ENCODE measurements at places on chromosomes 3 and 15.

GRCh38 chr3:195570344-195570743 lies 13.4 kb downstream of the APOD start:
- H3K4me3 ChIP-seq: no peak overlapping the region
- H3K27me3 ChIP-seq: peaks cover 6% of the 10 kb centered on the region
- H3K27ac ChIP-seq: no peak overlapping the region
- H3K4me1 ChIP-seq: no peaks in the 10 kb centered on the region
- peaks cover 7% of the 10 kb centered on the region for H3K36me3 ChIP-seq

- no peak for DNase-seq
- H3K4me1 ChIP-seq: no peaks in the 10 kb centered on the region
- H3K36me3 ChIP-seq: no peaks in the 10 kb centered on the region
- no peak overlapping the region for H3K27ac ChIP-seq
- no peak overlapping the region for H3K4me3 ChIP-seq
Measured at GRCh38 chr15:57205996-57206395, 170.3 kb upstream of the CGNL1 start.

GRCh38 chr3:148932972-148933371 lies 58.4 kb upstream of the GYG1 start:
- no peaks in the 10 kb centered on the region for H3K27me3 ChIP-seq
- no peak overlapping the region for H3K27ac ChIP-seq
- no peak for DNase-seq
- no peaks in the 10 kb centered on the region for H3K36me3 ChIP-seq

DNA sequence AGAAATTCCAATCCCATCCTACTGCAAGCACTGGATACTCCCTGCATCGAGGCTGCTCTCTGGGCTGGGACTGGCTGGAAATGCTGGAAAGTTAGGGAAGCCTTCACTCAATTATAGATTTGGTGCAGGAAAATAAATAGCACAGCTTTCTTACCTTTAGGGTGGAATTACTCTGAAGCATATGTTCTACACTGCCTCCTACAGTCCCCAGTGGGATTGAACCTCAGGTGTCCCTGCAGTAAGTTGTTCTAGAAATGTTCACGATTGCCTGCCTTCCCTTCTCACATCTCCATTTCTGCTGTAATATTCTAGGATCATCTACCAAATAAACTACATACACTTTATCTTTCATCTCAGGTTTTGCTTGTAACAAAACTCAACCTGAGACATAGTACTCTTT lies 536.7 kb upstream of the LMCD1 start:
- no peak overlapping the region for H3K27ac ChIP-seq
- no peak overlapping the region for H3K4me3 ChIP-seq
- no peak for DNase-seq
- no peaks in the 10 kb centered on the region for H3K36me3 ChIP-seq

- no peak overlapping the region for H3K4me3 ChIP-seq
- DNase-seq: no peak
- no peak overlapping the region for H3K27ac ChIP-seq
- H3K27me3 ChIP-seq: no peaks in the 10 kb centered on the region
- no peaks in the 10 kb centered on the region for H3K36me3 ChIP-seq
Measured at GRCh38 chr15:52028431-52029093, 9.5 kb downstream of the MAPK6 start.

GRCh38 chr3:140456974-140457373 lies 220.9 kb upstream of the TRIM42 start:
- no peak for DNase-seq
- H3K27ac ChIP-seq: no peak overlapping the region
- no peak overlapping the region for H3K4me3 ChIP-seq
- H3K36me3 ChIP-seq: no peaks in the 10 kb centered on the region
- no peaks in the 10 kb centered on the region for H3K4me1 ChIP-seq
- H3K27me3 ChIP-seq: no peaks in the 10 kb centered on the region

DNA sequence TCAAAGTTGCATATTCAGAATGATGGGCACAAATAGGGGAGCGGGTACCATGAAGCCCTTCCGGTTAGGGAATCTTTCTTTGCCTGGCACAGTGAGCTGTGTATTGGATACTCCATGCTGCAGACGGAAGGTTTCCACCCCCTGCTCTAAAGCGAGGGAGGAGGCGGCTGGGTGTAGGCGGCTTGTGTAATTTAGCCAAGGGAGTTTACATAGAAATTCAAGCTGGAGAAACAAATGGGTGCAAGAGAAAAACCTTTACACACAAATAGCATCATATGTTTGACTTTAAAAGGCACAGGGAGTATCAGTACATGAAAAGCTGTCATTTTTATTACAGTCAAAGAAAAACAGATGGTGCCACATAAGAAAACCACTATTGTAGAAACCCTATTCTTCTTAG lies 59.3 kb upstream of the ADCY5 start:
- H3K4me3 ChIP-seq: no peak overlapping the region
- no peaks in the 10 kb centered on the region for H3K4me1 ChIP-seq
- H3K27me3 ChIP-seq: no peaks in the 10 kb centered on the region
- DNase-seq: no peak
- H3K27ac ChIP-seq: no peak overlapping the region

- DNase-seq: no peak
- H3K4me1 ChIP-seq: no peaks in the 10 kb centered on the region
- no peak overlapping the region for H3K4me3 ChIP-seq
- no peaks in the 10 kb centered on the region for H3K36me3 ChIP-seq
Measured at GRCh38 chr15:42073418-42073817, 20.9 kb downstream of the PLA2G4D start.

GRCh38 chr3:445960-446359 lies 249.4 kb downstream of the CHL1 start:
- no peak overlapping the region for H3K27ac ChIP-seq
- no peaks in the 10 kb centered on the region for H3K4me1 ChIP-seq
- no peak overlapping the region for H3K4me3 ChIP-seq
- DNase-seq: no peak
- H3K36me3 ChIP-seq: no peaks in the 10 kb centered on the region

DNA sequence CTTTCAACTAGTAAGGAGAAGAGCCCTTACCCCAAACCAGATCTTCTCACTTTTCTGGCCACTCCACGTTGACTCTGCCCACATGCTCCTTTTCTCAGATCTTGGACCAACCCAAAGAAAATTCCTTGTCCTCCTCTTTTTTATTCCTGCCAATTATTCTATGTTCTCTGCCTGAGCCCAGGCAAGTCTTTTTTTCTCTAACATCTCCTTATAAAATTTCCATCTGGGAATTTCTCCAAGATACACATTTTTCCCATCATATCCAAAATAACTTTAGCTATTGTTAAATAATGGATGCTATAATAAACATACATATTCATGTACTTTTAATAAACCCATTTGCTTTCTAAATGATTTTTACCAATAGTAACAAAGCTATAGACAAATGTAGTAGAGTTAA lies 726.0 kb upstream of the ZNF385D start:
- no peaks in the 10 kb centered on the region for H3K36me3 ChIP-seq
- H3K27me3 ChIP-seq: no peaks in the 10 kb centered on the region
- H3K4me3 ChIP-seq: no peak overlapping the region
- no peak overlapping the region for H3K27ac ChIP-seq

GRCh38 chr3:134180761-134181160 lies 69.9 kb downstream of the RYK start:
- H3K27ac ChIP-seq: no peak overlapping the region
- no peak for DNase-seq
- no peaks in the 10 kb centered on the region for H3K4me1 ChIP-seq
- H3K36me3 ChIP-seq: peaks cover 35% of the 10 kb centered on the region
- H3K4me3 ChIP-seq: no peak overlapping the region

DNA sequence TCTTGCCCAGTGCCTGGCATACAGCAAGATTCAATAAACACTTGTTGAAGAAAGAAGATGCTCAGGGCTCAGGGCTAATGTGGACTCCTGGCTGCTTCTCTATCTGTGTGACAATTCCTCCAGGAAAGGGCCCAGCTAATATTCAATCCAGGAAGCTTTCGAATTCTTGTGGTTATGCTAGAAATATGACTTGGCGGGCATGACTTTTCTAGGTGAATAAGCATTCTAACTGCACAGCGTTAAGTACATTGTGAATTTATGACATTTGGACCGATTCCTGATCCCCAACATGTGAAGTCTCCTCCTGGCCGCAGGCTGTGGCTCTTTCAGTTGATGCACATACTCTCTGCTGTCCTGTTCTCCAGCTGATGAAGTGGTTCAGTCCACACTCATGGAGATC lies 117.0 kb downstream of the IMPG2 start:
- no peak overlapping the region for H3K27ac ChIP-seq
- no peak for DNase-seq
- H3K27me3 ChIP-seq: no peaks in the 10 kb centered on the region
- H3K36me3 ChIP-seq: no peaks in the 10 kb centered on the region

DNA sequence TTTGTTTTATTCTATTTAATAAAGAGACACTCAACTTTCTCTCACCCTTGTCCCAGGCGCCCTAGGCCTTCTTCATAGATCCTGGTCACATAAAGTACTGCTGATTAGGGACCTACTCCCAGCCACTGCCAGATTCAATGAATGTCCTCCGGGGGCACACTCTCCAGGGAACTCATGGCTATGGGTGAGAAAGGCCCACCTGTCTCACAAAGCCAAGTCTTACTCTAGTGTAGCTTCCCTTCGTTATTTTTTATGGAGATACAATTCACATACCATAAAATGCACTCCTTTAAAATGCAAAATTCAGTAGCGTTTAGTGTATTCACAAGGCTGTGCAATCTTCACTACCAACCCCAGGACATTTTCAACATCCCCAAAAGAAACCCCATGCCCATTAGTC lies 87.8 kb downstream of the ADCY5 start:
- no peaks in the 10 kb centered on the region for H3K36me3 ChIP-seq
- no peaks in the 10 kb centered on the region for H3K4me1 ChIP-seq
- H3K27me3 ChIP-seq: no peaks in the 10 kb centered on the region
- no peak overlapping the region for H3K27ac ChIP-seq

GRCh38 chr3:149277331-149277813 lies 55.7 kb upstream of the CP start:
- peaks cover 19% of the 10 kb centered on the region for H3K4me1 ChIP-seq
- H3K36me3 ChIP-seq: no peaks in the 10 kb centered on the region
- no peaks in the 10 kb centered on the region for H3K27me3 ChIP-seq
- no peak for DNase-seq
- peak overlapping the region; percentile 71 for H3K27ac ChIP-seq

DNA sequence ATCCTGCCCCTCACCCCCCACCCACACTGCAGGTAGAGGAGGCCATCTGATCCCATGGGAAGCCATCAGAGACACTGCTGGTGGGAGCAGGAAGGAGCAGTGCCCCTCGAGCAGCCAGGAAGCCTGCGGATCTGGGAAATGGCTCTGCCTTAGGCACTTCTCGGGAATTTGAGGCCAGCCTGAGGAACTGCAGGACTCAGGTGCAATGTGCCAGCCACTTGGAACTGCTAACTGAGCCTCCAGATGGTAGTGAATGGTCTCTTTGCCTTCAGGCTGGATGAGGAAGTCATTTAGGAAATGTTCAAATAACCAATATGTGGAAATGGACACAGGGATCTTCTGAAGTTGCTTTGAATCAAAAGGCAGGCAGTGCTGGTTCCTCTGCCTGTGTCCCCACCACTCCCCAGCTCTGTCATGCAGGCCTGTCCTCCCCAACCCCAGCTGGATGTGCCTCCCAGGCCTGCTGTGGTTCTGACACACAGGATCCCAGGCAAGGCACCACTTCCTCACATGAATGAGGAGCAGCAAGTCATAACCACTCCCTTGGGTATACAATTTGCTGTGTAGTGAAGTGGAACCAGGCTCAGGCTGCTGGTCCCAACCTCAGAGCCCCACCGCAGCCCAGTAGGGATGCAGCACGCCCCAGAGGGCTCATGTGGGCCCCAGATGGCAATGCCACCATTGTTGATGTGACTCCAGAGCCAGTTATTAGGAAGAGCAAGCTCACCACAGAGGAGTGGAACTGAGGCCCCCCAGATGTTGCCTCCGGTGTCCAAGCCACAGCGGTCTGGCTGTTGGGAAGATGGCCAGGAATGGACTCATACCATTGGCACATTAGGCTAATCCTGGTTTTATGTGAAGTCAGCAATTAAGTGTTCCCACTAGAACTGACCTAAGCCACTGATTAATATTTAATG lies 46.5 kb upstream of the LIMD1 start:
- peak overlapping the region; percentile 53 for H3K27ac ChIP-seq
- no peaks in the 10 kb centered on the region for H3K27me3 ChIP-seq
- no peak for DNase-seq

- H3K27ac ChIP-seq: no peak overlapping the region
- no peak overlapping the region for H3K4me3 ChIP-seq
- H3K36me3 ChIP-seq: peaks cover 19% of the 10 kb centered on the region
- H3K4me1 ChIP-seq: peaks cover 18% of the 10 kb centered on the region
- DNase-seq: no peak
- no peaks in the 10 kb centered on the region for H3K27me3 ChIP-seq
Measured at GRCh38 chr15:41798607-41799487, 24.6 kb downstream of the MAPKBP1 start.

GRCh38 chr3:120350401-120350941 lies 1.3 kb upstream of the LRRC58 start:
- no peaks in the 10 kb centered on the region for H3K36me3 ChIP-seq
- H3K27me3 ChIP-seq: no peaks in the 10 kb centered on the region
- peaks cover 38% of the 10 kb centered on the region for H3K4me1 ChIP-seq
- H3K4me3 ChIP-seq: peak overlapping the region; percentile 76
- peak overlapping the region; percentile 92 for H3K27ac ChIP-seq

- H3K36me3 ChIP-seq: no peaks in the 10 kb centered on the region
- no peak overlapping the region for H3K4me3 ChIP-seq
- H3K4me1 ChIP-seq: no peaks in the 10 kb centered on the region
Measured at GRCh38 chr3:78919021-78919755, 848.6 kb downstream of the ROBO1 start.

- H3K36me3 ChIP-seq: no peaks in the 10 kb centered on the region
- no peak overlapping the region for H3K27ac ChIP-seq
- no peak for DNase-seq
Measured at GRCh38 chr15:86392296-86392695, 312.6 kb downstream of the AGBL1 start.

DNA sequence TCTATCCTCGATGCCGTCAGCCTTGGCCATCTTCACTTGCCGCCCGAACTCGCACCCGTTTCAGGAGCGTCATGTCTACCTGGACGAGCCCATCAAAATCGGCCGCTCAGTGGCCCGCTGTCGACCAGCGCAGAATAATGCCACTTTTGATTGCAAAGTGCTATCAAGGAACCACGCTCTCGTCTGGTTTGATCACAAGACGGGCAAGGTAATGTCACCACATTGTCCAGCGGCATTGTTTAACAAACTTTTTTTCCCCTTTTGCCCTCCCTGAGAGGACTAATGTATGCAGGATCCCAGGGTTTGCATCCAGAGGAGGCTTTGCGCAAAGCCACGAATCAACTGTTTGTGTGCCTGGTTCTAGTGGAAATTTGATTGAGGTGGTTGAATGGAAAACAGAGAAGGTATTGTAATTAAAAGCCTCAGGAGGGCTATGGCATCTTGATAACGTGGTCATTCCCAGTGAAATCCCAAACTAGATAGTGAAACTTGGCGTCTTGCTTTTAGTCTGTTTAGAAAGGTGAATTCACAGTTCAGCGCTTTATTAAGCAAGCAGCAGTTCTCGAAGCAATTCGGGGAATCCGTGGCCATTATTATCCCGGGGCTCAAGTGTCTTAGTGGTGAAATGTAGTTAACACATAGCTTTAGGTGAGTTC lies 1.7 kb downstream of the SLMAP start:
- no peaks in the 10 kb centered on the region for H3K36me3 ChIP-seq
- peaks cover 51% of the 10 kb centered on the region for H3K4me1 ChIP-seq
- H3K27ac ChIP-seq: no peak overlapping the region
- no peaks in the 10 kb centered on the region for H3K27me3 ChIP-seq
- peak overlapping the region; percentile 95 for H3K4me3 ChIP-seq

All from lower lobe of right lung (tissue), 2 donors.